RPMI7951 (cell line): ENCODE measurements at places on chromosomes 2 and 18. TPM values are rescaled to one million over a fixed set of nuclear protein-coding genes. Genes with fewer than 3 reads are reported as not detected.

The PHOSPHO2 gene
- 2.5 and 6.5 TPM in 2 replicates for total RNA-seq

The MRO gene
- not detected in 2 replicates for total RNA-seq

The ALLC gene
- total RNA-seq, result not detected in 2 replicates

The SCN3A gene
- total RNA-seq, result 0.36 TPM in 1 of 2 replicates, not detected in the other

The SUCLG1 gene
- 91.9 and 134 TPM in 2 replicates for total RNA-seq

The BOK gene
- 13.1 and 13.2 TPM in 2 replicates for total RNA-seq

The SERPINB4 gene
- not detected in 2 replicates for total RNA-seq

The EXOC6B gene
- 9.7 and 9.9 TPM in 2 replicates for total RNA-seq

The OTOS gene
- total RNA-seq, result 1.7 TPM in 1 of 2 replicates, not detected in the other

The MGAT4A gene
- total RNA-seq, result 0.20 TPM in 1 of 2 replicates, not detected in the other

The KIF1A gene
- 0.36 TPM in 1 of 2 replicates, not detected in the other for total RNA-seq

The ZNF804A gene
- 0.10 and 0.24 TPM in 2 replicates for total RNA-seq

The ETAA1 gene
- 20.7 and 26.3 TPM in 2 replicates for total RNA-seq

The MDH1B gene
- 1.2 TPM in 2 replicates for total RNA-seq

The UBXN4 gene
- total RNA-seq, result 44.1 and 60.9 TPM in 2 replicates

The FEV gene
- total RNA-seq, result not detected in 2 replicates

The KRTCAP3 gene
- total RNA-seq, result 0.48 TPM in 1 of 2 replicates, not detected in the other

The RPRM gene
- total RNA-seq, result not detected in 2 replicates

The SKOR2 gene
- total RNA-seq, result not detected in 2 replicates

The OR6B2 gene
- total RNA-seq, result not detected in 2 replicates

The VWA3B gene
- 0.29 TPM in 1 of 2 replicates, not detected in the other for total RNA-seq

The ST8SIA3 gene
- total RNA-seq, result not detected in 2 replicates

The SRD5A2 gene
- total RNA-seq, result not detected in 2 replicates

The CCDC68 gene
- total RNA-seq, result 0.12 and 0.29 TPM in 2 replicates

The DYNAP gene
- total RNA-seq, result not detected in 2 replicates

The PSD4 gene
- total RNA-seq, result 2.5 and 5.9 TPM in 2 replicates

The C18orf63 gene
- total RNA-seq, result not detected in 2 replicates
